Left forelimb (tissue), 1 donor: ENCODE measurements at places on chromosomes 7 and 10.

- DNase-seq: no peak
Measured at GRCh38 chr7:4842319-4843064, 19.3 kb downstream of the PAPOLB start.

DNA sequence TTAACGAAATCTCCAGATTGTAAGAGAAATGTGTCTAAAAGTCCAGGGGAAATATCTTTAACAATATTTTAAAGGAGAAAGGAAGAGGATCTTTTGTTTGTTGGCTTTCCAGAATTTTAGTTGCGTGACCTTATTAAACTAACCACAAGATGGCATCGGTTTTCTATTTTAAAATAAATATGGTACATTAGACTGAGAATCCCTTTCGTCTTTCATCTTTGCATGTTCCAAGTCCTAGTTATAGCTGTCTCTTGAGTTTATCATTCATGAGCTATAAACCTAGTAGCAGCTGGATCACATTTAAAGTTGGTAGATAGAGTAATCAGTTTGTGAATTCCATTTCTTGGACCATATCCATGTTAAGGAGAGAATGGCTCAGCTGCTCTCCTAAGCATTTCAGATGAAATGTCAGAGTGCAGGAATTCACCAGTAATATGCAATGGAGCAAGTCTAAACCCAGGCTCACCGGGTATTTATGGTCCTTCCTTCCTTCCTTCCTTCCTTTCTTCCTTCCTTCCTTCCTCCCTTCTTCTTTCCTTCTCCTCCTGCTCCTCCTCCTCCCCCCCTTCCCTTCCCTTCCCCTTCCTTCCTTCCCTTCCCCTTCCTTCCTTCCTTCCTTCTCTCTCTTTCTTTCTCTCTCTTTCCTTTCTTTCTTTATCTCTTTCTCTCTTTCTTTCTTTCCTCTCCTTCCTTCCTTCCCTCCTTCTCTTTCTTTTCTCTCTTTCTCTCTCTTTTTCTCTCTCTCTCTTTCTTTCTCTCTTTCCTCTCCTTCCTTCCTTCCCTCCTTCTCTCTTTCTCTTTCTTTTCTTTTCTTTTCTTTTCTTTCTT lies 57.8 kb upstream of the RAB18 start:
- DNase-seq: no peak

DNA sequence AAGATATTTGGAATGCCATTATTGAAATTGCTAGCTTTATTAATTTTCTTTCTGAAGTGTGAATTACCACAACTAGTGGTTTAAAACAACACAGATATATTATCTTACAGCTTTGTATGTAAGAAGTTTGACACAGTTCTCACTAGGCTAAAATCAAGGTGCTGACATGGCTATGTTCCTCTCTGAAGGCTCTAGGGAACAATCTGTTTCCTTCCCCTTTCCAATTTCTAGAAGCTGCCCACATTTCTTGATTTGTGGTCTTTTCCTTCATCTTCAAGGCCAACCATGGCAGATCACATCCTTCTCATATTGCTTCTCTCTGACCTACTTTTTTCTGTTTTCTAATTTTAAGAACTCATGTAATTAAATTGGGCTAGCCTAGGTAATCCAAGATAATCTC lies 43.3 kb upstream of the SLC26A3 start:
- DNase-seq: no peak

DNA sequence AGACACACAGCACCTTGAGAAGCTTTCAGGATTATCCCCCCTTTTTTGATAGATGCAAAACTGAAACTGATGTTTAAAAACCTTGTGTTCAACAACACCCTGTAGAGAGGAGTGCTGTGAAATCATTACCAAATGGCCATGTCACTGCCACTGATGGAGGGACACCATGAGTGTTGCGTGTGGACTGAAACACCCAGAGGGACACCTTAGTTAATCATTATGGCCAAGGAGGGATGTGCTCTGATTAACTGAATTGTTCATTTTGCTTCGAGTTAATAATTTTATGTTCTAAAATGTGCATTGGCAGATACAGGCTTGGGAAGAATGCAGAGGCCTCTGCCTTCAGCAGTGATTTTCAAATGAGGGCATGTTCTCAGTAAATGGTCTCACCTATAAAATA lies 226.0 kb downstream of the KLF6 start:
- DNase-seq: no peak

- no peak for DNase-seq
Measured at GRCh38 chr7:91752102-91752501, 128.4 kb downstream of the MTERF1 start.

GRCh38 chr10:34001087-34001580 lies 666.7 kb upstream of the NRP1 start:
- no peak for DNase-seq

- DNase-seq: no peak
Measured at GRCh38 chr7:23523486-23524075, 8.2 kb downstream of the TRA2A start.

GRCh38 chr10:17793823-17794644 lies 15.1 kb upstream of the MRC1 start:
- DNase-seq: no peak

DNA sequence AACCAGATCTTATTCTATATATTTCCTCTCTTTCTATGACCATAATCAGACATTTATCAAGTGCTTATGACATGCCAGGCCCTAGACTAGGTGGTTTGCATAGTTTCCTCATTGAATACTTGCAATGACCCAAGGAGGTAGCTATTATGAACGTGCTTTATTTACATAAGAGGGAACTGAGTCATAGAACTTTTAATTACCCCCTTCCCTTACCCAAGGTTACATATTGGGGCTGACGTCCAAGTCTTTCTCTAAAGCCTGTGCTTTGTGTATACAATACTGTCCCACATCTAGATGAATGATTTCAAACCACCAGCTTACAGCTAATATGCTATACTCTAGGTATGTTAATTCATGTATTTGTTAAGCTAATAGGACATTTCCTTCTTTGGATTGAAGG lies 91.9 kb upstream of the NPY start:
- no peak for DNase-seq
